Right forelimb (tissue), 1 donor: ENCODE measurements at places on chromosomes 12 and 14.

- DNase-seq: no peak
These were observed 48.5 kb downstream of the VCPKMT start for GRCh38 chr14:50067723-50068495.

GRCh38 chr12:121579981-121580868 is 598 bp downstream of the KDM2B start:
- DNase-seq: peak; percentile 85

GRCh38 chr14:87491816-87492215 is 501.2 kb downstream of the GALC start:
- DNase-seq: no peak

- DNase-seq: no peak
These were observed 317.6 kb downstream of the DPF3 start for GRCh38 chr14:72576258-72576657.

GRCh38 chr14:89004166-89004565 is 179.7 kb downstream of the TTC8 start:
- no peak for DNase-seq

- DNase-seq: no peak
These were observed 12.2 kb downstream of the FAIM2 start for GRCh38 chr12:49891476-49891875.

DNA sequence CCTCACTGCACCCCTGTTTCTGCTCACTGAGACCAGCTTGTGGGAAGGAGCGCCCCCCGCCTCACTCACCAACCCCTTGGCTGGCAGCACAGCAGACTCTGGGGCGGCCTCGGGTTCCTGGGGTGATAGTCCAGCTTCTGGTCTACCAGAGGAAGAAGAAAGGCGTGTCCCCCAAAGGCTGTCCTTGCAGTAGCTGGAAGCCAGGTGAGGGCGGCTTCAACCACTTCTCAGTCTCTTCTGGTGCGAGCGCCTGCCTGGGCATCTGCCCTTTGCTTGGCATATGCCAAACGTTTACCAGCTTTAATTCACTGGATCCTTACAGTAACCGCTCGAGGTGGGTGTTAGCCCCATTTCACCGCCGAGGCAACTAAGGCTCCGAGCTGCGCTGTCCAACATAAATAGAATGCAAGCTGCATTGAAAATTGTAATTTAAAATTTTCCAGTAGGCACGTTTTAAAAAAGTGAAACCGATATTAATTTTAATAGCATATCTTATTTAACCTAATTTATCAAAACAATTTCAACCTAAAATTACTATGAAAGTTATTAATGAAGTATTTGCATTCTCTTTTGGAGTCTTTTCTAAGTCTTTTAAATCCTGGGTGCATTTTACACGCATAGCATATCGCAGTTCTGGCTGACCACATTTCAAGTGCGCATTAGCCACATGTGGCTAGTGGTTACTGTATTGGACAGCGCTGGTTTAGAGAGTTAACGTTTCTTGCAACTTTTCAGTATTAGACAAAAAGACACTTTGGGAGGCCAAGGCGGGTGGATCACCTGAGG is 872 bp downstream of the FAM177A1 start:
- no peak for DNase-seq

DNA sequence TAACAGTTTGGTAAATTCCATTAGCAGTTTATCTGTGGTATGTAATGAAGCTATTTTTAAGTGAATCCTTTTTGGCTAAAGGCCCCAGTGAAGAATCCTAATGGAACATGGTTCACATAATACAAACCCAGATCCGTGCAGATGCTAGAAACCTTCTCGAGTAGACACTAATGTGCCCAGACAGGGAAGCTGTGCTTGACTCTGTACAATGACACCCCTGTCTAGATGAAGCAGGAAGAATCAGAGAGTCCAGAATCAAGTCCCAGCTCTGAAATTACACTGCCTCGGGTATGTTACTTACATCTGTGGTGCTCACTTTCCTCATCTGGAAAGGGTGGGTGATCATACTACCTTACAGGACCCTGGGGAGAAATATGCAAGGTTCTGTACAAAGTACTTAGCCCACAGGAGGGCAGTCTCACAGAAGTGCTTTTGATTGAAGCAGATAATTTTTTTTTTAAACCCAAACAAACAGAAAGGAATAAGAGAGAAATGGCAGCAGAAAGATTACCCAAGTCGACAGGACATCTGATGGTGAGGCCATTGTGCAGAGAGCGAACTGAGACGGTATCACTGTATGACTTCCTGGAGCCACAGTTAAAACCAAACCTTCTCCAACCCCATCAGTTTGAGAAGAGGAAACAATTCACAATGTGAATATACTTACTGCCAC is 8.5 kb downstream of the CRACR2A start:
- DNase-seq: no peak

DNA sequence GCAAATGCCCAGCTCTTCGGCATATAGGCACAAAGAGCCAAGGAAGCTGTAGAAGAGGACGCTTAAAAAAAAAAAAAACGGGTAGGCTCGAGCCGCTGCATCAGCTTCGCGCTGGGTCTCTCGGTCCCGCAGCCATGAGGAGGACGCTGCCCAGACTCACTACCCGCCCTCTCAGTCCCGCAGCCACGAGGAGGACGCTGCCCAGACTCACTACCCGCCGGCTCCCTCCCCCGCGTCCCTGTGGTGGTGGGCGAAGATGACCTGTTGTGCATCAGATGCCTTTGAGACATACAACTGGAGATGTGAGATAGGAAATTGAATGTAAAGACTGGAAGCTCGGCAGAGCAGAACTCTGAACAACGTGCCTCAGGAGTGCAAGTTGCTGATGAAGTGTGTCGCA is 11.4 kb upstream of the SPSB2 start:
- DNase-seq: no peak

DNA sequence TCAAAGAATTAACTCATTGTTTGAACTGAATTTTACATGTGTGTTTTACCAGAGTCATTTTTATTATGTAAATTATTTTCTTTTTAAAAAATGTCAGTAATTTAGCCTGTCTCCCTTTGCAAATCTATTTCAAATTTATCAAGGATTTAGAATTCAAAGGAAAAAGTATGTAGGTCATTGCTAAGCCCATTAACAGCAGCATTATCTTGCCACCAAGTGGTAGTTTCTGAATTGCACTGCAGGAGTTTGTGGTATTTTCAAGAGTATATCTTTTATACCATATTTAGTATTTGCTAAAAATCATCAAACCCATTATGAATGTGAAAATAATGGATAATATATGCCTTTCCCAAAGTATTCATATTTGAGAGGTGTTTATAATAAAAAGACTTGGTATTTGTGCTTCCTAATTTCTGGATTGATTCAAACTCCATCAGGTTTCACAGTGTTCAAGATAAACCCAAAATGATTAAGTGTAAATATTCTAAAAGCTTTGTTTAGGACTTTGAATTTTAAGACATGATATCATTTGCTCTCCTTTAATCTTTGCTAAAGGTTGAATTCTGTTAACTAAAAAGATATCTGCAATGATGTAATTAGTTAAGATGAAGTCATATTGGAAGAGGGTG is 711.4 kb downstream of the FSCB start:
- no peak for DNase-seq

GRCh38 chr12:66297923-66298322 is 4.4 kb upstream of the HELB start:
- DNase-seq: no peak

DNA sequence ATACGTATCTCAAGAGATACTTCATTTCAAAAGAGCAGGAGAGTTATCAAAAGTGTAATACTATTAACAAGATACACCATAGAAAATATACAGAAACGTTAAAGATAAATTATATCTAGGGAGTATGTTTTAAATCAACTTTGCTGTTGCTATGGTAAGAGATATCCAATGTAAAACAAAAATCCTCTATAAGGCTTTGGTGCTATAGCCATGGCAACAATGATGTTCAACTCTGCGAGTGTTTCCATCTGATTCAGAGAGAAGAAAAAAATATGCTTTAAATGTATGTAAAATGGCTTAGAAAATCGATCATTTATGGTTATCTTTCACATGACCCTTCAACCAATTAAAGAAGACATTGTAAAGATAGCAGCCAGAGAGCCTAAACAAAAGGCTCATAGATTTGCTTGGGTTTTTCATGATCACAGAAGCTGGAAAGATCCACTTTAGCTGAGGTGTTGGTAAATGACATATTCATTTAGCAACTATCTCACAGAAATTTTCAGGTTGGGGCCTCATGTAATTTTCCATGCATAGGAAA is 387.0 kb upstream of the GARIN6 start:
- DNase-seq: no peak

DNA sequence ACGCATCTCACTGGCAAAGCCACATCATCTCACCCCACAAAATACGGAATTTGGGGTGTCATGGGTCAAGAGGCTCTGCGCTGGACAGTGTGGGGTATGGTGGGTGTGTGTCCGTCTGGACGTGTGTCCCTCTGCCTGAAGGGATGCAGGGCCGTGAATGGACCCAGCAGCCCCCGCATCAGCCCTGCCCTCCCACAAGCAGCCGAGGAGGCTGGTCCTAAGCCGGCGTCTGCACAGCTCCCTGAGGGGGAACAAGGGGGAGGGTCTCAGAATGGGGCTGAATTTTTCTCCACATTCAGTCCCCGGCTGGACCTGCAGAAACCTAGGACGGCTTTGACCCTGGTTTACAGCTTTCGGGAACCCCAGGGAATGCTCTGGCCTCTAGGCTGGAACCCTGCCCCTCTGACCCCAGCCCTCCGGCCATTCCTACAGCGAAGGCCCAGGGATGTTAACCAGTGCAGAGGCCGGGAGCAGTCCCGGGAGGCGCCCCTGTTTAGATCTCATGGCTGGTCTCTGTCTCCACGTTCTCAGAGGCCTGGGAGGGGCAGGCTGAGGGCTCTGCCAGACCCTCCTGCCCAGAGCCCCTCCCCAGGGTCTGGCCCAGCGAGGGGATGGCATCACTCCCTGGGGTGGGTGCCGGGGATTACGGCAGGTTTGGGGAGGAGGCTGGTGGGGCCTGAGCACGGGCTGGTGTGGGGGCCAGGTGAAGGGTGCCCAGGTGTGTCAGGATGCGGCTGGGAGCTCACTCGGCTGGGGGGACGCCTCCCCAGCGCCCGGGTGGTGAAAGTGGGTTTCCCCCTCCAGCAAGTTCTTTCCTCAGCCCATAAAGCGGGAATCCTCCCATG is 156.5 kb upstream of the C14orf180 start:
- DNase-seq: no peak

- no peak for DNase-seq
These were observed 979 bp downstream of the DDX54 start for GRCh38 chr12:113184098-113184899.

DNA sequence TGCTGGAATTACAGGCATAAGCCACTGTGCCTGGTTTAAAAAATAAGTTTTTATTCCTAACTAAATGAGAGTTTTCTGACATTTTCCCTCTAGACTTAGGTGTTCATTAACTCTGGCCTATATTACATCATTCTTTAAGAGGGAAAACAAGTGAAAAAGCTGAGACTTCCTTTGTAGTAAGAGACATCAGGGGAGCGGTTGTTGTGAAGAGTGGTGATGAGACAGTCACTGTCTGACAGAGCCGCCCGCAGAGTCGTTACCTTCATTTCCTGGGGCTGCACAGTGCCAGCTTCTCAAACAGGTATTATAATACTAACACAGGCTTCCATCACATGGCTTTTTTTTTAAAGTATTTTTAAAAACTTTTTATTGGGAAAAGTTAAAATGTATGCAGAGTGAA is 19.7 kb upstream of the TDRD9 start:
- DNase-seq: no peak

DNA sequence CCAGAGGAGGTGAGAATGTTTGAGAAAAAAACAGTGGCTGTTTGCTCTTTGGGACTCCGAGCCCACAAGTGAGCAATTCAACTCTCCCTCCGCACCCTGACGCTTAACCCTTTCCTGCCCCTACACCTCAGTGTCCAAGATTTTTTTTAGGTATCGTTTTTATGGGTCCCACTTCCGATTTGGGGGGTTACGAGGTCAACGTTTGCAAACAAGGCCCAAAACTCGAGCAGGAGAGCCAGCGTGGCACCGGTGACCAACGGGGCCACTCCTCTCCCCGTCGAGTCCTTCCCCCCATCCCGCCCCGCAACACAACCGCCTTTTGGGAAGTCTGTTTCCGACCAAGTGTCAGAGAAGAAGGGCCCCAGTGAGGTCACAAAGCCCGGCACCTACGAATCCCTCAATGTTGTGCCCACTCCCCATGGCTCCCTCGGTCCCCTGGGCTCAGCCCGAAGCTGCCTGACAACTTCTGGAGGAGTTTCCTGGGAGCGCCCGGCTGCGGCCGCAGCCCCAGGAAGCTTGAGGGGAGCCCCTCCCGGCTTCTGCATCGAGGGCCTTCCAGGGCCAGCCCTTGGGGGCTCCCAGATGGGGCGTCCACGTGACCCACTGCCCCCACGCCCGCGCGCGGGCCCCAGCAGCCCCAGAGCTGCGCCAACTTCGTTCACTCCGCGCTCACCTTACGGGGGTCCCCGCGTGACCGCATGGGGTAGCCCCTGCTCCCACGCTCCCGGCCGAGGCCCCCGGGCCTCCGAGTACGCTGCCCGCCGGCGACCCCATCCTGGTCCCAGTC is 1.2 kb downstream of the CDK2AP1 start:
- DNase-seq: peak; percentile 70

DNA sequence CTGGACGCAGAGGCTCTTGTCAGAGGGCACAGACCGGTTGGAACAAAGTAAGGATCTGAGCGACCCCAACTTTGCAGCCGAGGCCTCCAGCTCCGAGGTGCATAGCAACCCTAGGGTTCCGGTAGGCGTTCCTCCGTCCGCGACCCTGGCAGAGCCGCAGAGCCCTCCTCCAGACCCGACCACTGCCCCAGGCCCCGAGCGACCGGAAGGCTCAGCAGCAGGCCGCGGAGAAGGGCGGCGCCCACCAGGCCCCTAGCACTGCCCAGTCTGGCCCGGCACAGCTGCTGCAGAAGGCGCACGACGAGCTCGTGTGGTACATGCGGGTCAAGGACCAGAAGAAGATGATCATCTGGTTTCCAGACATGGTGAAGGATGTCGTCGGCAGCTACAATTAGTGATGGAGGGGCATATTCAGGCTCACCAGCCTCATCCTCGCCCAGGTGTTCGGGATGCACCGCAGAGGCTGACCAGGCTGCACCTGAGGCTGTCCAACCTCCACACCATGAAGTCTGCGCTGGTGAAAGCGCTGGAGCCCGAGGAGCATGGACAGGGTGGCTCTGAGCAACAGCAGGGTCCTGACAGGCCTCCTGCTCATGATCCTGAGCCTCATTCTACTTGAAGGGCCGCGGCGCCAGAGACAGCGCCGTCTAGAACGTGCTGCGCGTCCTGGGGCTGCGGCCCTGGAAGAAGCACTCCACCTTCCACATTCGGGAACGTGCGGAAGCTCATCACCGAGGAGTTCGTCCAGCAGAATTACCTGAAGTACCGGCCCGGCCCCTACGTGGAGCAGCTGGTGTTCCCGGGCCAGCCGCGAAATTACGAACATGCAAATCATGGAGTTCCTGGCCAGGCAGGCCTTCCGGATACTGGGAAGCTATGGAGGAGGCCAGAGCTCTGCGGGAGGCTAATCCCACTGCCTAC is 24.5 kb downstream of the CAPS2 start:
- no peak for DNase-seq

GRCh38 chr12:123760267-123760938 is 1.7 kb upstream of the DNAH10 start:
- no peak for DNase-seq

DNA sequence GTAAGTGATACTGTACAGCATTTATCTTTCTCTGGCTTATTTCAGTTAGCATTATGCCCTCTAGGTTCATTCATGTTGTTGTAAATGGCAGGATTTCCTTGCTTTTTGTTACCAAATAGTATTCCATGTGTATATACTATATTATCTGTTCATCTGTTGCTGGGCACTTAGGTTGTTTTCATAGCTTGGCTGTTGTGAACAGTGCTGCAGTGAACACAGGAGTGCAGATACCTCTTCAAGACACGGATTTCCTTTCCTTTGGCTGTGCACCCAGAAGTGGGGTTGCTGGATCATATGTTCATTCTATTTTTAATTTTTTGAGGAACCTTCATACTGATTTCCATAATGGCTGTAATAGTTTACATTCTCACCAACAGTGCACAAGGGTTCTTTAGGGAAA is 21.5 kb downstream of the EP400 start:
- no peak for DNase-seq
